ENCODE measurements at places on chromosomes 2 and 18. TPM values are rescaled to one million over a fixed set of nuclear protein-coding genes. Genes with fewer than 3 reads are reported as not detected.

The CREB1 gene
- 60.4 TPM for total RNA-seq

The TEX44 gene
- total RNA-seq: not detected

- no peak for DNase-seq
Measured at GRCh38 chr2:217952409-217952808, 50.4 kb downstream of the TNS1 start.

DNA sequence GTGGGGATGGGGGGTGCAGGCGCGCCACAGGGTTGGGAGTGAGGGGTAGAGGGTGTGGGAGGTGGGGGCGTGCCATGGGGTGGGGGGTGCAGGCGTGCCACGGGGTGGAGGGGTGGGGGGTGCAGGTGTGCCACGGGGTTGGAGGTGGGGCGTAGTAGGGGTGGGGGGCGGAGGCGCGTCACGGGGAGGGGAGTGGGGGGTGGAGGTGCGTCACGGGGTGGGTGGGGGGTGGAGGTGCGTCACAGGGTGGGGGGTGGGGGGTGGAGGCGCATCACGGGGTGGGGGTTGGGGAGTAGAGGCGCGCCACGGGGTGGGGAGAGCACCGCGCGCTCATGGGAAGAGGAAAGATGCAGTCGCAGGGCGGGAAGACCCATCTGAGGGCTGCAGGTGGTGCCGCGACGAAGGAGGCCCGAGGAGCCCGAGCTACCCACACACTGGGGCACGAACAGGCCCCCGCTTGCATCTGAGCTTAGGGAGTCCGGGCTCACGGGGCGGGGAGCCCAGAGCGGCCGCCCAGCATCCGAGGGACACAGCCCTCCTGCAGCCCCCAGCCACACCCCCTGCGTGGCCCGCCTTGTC lies 37.5 kb downstream of the SNED1 start:
- DNase-seq: no peak

- no peak for DNase-seq
Measured at GRCh38 chr2:219440388-219441256, 6.0 kb downstream of the SPEG start.

- DNase-seq: no peak
Measured at GRCh38 chr2:241547781-241548450, 10.6 kb upstream of the BOK start.

DNA sequence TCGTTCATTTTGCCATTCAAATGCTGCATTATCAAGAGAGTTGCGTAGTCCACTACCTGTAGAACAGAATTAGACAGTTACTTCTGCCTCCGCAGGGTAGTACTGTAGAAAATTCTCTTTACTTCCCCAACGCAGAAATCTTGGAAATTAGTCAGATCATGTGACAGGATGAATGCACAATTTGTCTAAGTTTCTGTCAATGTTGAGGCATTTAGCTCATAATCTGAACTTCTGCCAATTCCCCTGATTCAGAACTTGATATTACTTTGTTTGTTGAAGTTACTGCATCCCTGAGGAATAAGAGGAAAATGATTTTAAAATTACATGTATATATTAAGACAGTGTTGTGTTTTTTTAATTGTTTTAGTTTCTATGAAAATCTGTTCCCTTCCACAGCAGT lies 83.4 kb downstream of the TTC27 start:
- DNase-seq: no peak

GRCh38 chr2:110813896-110814295 lies 81.5 kb downstream of the ACOXL start:
- no peak for DNase-seq

DNA sequence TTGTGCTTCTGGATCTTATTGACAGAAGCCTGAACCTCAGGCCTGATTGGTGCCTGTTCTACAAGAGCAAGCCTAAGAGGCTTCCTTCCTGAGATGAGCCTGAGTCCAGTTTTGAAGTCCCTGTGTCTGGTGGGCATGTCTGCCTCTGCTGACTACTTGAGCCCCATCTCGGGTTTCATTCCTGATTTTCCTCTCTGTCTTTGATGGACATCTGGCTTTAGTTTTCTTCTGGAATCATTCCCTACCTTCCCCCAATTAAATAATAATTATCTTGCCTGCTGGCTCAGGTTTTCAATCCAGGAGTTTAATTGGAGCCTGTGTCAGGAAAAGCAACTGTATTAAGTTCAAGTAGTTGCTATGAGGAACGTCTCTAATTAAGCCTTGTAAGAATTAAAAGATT lies 135.5 kb upstream of the MC4R start:
- no peak for DNase-seq

- DNase-seq: no peak
Measured at GRCh38 chr2:170271340-170271739, 93.4 kb downstream of the MYO3B start.

DNA sequence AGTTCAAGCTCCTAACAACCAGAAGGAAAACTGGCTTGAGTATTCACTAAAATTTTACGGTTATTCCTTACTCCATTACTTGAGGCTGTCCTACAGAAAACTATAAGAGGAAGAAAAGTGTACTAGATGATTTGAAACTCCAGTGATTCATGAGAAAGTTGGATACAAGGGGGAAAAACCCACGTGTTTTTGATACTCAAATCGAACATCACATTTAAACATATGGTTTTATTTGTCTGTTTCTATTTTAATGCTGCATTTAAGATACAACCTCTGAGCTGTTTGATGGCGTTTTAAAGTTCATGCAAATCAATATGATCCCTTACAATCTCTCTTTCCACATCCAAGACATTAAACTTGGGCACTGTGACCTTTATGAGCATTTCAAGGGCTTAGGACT lies 125.1 kb upstream of the LMAN1 start:
- DNase-seq: no peak

DNA sequence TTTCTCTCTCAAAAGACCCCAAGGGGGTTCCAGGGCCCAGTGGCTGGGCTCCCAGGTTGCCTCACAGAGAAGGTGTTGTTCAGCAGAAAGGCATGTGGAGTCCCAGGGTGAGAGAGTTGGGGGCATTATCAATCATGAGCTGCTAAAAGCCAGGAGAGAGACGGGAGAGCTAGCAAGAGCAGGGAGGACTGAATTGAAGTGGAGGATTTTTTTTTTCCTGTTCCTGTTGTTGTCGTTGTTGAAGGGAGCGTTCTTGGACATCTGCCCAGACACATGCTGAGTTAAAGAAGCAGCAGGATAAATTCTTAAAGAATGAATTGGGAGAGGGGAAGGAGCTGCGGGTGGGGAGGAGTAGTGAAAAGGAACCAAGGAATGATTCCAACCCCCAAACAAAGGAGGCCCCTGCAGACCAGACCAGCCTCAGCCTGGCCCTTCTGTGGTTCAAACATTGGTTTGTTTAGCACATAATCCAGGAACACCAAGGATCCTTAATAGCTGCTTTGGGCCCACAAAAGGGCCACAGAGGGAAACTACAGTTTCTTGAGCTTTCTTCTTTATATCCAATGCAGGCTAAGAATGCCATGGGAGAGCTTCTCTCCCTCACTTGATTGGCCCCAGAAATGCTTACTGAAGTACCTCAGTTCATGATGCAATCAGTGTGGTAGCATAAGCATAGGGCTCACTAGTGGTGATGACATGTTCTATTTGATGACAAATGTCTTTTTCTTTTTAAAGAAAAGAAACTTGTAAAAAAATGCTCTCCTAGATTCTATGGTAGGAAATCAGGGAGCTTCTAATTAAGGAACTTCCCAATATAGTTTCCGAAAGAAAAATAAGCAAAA lies 146.0 kb downstream of the SETBP1 start:
- no peak for DNase-seq

GRCh38 chr2:191177751-191178736 lies 27.2 kb upstream of the STAT4 start:
- DNase-seq: no peak

GRCh38 chr18:58287353-58288274 lies 243.6 kb downstream of the NEDD4L start:
- DNase-seq: no peak

- no peak for DNase-seq
Measured at GRCh38 chr2:18180031-18180610, 301.7 kb downstream of the KCNS3 start.

DNA sequence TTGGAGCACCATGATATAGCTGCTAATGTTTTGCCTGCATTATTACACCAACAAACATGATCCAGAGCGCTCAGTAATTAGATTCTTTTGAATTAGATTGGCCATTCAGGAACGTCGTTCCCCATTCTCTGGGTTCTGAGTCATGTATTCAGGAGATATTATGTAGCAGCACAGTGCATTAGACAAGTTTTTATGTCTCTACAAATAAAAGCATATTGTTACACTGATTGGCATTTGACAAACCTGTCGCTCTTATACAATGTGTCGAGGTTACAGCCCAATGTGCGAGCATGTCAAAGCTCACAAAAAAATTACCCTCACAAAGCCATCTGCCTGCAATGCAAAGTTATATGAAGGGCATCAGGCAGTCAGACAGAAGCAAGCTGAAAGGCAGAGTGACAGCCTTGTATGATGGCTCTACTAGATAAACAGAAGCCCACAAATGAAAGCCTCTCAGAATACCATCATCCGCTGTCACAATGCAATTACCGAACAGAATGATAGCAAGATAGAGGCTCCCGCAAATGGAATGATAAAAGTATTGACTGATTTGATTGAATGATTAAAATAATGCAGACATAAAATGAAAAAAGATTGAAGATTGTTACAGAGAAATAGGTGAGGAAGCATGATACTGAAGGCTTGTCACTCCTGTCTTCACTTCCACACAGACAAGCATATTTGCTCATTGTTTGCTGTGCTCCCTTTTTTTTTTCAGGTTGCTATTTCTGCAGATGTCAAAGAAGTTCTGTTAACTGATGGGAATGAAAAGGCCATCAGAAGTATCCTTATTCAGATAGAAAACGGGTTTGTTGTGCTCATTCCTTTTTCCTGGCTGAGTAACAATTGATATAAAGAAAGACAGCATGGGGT lies 234.6 kb upstream of the SIX3 start:
- no peak for DNase-seq

DNA sequence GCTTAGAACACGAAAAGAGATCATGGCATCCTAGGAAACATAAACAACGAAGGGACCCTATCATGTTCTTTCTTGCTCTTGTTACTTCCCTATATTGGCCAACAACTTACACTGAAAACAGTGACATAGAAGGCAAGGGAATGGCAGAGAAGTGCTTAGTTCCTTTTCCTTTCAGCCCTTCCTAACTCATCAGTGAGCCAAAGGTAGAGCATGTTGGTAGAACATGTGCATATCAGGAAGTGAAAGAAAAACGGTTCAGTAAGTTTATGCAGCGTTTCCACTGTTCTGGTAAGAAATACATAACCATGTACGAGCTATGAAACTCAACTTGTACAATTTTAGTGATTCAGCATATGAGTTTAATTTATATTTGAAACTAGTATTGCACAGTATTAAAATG lies 21.7 kb downstream of the AKAIN1 start:
- no peak for DNase-seq

- no peak for DNase-seq
Measured at GRCh38 chr2:69154106-69154505, 141.1 kb downstream of the ANTXR1 start.
